ENCODE measurements at places on chromosomes 6 and 20. TPM values are rescaled to one million over a fixed set of nuclear protein-coding genes. Genes with fewer than 3 reads are reported as not detected.

GRCh38 chr6:129188795-129189194 lies 305.9 kb downstream of the LAMA2 start:
- DNase-seq = no peak

DNA sequence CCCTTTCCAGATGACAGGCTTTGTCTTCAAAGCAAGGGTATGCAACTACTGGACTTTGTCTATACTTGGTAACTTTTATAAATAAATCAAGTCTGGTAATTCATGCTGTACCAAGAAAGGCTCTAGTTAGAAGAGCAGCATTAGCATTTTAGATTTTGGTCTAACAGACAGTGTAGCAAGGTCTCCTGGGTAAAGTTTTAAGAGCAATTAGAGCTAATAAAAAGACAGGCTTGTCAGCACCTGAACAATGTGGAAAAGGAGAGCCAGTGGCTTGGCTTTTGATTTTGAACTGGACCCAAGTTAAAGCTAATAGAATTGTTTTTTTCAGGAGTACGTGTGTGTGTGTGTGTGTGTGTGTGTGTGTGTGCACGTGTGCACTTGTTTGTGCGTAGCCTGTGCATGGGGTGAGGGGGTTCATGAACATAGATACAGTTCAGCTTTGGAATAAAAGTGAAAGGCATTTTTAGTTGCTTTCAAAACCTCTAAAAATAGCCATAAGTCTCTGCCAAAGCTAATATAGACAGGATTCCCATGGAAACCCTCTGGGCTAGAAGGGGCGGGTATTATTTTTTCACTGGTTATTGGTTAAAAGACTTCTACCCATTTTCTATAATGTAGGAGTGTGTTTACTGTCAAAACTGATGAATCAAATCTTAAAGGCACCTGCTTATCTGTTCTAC lies 138.4 kb downstream of the KCNQ5 start:
- no peak for DNase-seq

DNA sequence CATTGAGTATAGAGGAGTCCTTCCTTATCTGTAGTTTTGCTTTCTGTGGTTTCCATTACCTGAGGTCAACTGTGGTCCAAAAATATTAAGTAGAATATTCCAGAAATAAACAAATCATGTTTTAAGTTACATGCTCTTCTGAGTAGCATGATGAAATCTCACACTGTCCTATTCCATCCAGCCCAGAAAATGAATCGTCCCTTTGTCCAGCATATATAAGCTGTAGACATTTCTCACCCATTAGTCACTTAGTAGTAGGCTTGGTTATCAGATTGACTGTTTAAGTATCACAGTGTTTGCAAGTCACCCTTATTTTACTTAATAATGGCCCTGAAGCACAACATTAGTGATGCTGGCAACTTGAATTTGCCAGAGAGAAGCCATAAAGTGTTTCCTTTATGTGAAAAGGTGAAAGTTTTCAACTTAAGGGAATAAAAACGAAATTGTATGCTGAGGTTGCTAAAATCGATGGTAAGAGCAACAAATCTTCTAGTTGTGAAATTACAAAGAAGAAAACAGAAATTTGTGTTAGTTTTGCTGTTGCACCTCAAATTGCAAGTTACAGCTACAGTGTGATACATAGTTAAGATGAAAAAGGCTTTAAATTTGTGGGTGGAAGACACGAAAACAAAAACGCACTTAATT lies 198.6 kb upstream of the SIM1 start:
- DNase-seq = no peak

GRCh38 chr20:6492271-6493055 lies 275.0 kb upstream of the BMP2 start:
- no peak for DNase-seq

- no peak for DNase-seq
These were observed 514 bp downstream of the TCFL5 start for GRCh38 chr20:62860924-62861691.

- no peak for DNase-seq
These were observed 22.5 kb downstream of the KIAA0408 start for GRCh38 chr6:127436578-127437110.

DNA sequence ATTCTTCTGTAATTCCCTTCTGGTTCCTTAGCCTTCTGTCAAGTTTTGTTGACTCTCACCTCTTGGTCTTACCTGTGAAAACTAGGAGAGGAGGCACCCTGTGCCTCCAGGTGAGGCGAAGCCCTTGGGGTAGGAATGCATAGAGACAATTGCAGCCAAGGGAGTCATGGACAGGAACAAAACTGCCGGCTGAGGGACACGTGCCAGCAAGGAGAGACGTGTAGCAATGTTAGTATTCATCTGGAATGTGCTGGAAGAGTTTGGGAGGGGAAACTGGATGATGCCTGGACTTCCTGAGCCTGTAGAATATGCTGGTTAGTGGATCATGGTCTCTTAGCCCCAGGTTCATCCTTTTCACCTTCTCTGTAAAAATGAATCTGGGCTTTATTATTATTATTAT lies 3.9 kb upstream of the TIAM2 start:
- no peak for DNase-seq

DNA sequence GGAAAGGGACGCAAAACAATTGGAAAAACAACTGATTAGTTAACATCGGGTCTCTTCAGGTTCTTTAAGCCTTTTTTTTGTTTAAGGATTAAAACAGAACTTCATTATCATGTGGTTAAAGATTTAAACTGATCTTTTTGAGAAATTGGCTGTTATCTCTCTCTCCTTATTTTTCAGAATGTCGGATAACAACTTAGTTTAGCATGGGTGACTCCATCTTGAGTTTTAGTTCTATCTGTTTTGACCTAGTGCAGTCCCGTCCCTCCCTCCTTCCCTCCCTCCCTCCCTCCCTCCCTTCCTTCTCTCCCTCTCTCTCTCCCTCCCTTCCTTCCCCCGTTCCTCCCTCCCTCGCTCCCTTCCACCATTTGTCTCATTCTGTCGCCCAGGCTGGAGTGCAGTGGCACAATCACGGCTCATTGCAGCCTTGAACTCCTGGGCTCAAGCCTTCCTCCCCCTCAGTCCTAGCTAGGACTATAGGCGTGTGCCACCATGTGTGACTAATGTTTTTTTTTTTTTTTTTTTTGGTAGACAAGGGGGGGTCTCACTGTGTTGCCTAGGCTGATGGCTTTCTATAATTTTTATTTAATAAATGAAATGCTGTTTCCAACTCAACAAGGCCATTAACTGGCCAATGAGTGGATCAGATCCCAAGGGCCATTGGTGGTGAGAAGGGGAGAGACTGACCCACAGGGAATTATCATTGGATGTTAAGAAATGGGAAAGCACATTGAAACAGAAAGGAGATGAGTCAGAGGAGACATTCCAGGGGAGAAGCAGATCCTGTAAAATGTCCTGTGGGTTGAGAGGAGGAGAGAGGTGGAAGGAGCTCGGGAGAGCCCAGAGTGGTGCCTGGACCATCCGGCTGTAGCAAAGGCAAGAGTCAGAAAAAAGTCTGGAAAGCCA lies 13.6 kb downstream of the BAK1 start:
- no peak for DNase-seq

Gene LPA
- not detected for total RNA-seq

Gene SIRPB2
- total RNA-seq = 2.4 TPM

Gene SLC23A2
- total RNA-seq = 10.1 TPM

Gene NOL7
- total RNA-seq = 55.6 TPM

Gene AGPAT1
- 44.4 TPM for total RNA-seq

Gene RRAGD
- total RNA-seq = 1.4 TPM

Gene MYL9
- 36.9 TPM for total RNA-seq

Gene RTF2
- 65.5 TPM for total RNA-seq
